ENCODE measurements at places on chromosomes 3 and 15. TPM values are rescaled to one million over a fixed set of nuclear protein-coding genes. Genes with fewer than 3 reads are reported as not detected.

- no peaks in the 10 kb centered on the region for H3K4me1 ChIP-seq
- H3K36me3 ChIP-seq, result no peaks in the 10 kb centered on the region
- no peak for DNase-seq
- no peak overlapping the region for H3K4me3 ChIP-seq
- no peak overlapping the region for H3K27ac ChIP-seq
Measured at GRCh38 chr3:157683668-157684067, 180.5 kb upstream of the VEPH1 start.

- DNase-seq, result no peak
- peaks cover 5% of the 10 kb centered on the region for H3K4me1 ChIP-seq
- no peaks in the 10 kb centered on the region for H3K36me3 ChIP-seq
- H3K27me3 ChIP-seq, result peaks cover 71% of the 10 kb centered on the region
Measured at GRCh38 chr3:147422196-147422595, 13.0 kb downstream of the ZIC1 start.

- no peaks in the 10 kb centered on the region for H3K4me1 ChIP-seq
- H3K27ac ChIP-seq, result no peak overlapping the region
- no peak for DNase-seq
- no peaks in the 10 kb centered on the region for H3K36me3 ChIP-seq
- peak overlapping the region; percentile 35 for H3K4me3 ChIP-seq
Measured at GRCh38 chr3:194203482-194204041, 67.6 kb downstream of the HES1 start.

The INKA1 gene
- 0.88 TPM for total RNA-seq

DNA sequence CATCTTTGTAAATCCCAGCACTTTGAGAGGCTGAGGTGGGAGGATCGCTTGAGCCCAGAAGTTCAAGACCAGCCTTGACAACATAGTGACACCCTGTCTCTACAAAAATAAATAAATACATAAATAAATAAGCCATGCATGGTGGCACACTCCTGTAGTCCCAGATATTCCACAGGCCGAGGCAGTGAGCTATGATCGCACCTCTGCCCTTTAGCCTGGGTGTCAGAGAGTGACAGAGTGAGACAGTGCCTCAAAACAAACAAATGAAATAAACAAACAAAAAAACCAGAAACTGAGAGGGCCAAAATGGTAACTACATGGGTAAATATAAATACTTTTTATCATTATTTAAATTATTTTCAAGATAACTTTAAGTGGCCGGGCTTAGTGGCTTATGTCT lies 445.4 kb downstream of the ZIC1 start:
- no peaks in the 10 kb centered on the region for H3K36me3 ChIP-seq
- no peak overlapping the region for H3K27ac ChIP-seq
- H3K27me3 ChIP-seq, result no peaks in the 10 kb centered on the region
- no peak for DNase-seq
- no peaks in the 10 kb centered on the region for H3K4me1 ChIP-seq
- no peak overlapping the region for H3K4me3 ChIP-seq

GRCh38 chr15:68389936-68390817 lies 41.8 kb downstream of the ITGA11 start:
- H3K36me3 ChIP-seq, result no peaks in the 10 kb centered on the region
- no peaks in the 10 kb centered on the region for H3K27me3 ChIP-seq
- H3K27ac ChIP-seq, result no peak overlapping the region
- no peak for DNase-seq

The DUOX1 gene
- total RNA-seq, result 0.45 TPM
